ENCODE measurements at places on chromosomes 3 and 15. TPM values are rescaled to one million over a fixed set of nuclear protein-coding genes. Genes with fewer than 3 reads are reported as not detected.

PLSCR5 gene
- total RNA-seq = not detected

GCSAM gene
- total RNA-seq = not detected

GBE1 gene
- 70.5 TPM for total RNA-seq

IL5RA gene
- total RNA-seq = not detected

ADCY5 gene
- total RNA-seq = 0.17 TPM

MASP1 gene
- 2.3 TPM for total RNA-seq

DNA sequence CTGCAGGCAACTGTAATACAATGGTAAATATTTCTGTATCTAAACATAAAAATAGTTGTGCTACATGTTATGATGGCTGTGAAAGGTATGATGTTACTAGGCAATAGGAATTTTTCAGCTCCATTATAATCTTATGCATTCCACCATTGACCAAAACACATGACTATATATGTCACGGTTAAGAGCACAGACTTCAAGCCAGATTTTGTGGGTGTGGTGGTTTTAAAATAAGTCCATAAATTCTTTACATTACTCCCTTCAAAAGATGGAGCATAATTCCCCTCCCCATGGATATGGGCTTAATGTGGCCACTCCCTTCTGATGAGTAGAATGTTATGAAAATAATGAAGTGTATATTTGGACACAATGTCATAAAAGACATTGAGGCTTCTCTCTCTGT lies 88.4 kb upstream of the TBC1D5 start:
- no peak for DNase-seq

DNA sequence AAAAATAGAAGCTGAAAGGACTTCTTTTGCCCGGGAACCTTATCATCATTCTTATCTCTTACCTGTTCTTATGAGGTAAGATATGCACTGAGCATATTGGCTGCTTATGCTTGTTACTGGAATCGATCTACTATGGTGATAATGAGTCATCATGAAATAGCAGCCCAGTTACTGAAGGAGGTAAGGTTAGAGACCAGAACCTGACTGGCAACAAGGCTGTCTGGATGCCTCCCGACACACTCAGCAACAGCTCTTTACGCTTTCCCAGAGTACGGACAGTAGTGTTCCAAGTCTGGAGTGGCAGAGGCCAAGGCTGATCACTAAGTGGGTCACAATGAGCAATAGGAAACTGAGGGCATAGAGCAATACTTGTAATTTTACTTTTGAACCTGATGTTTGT lies 314.1 kb downstream of the NLGN1 start:
- no peak for DNase-seq

DNA sequence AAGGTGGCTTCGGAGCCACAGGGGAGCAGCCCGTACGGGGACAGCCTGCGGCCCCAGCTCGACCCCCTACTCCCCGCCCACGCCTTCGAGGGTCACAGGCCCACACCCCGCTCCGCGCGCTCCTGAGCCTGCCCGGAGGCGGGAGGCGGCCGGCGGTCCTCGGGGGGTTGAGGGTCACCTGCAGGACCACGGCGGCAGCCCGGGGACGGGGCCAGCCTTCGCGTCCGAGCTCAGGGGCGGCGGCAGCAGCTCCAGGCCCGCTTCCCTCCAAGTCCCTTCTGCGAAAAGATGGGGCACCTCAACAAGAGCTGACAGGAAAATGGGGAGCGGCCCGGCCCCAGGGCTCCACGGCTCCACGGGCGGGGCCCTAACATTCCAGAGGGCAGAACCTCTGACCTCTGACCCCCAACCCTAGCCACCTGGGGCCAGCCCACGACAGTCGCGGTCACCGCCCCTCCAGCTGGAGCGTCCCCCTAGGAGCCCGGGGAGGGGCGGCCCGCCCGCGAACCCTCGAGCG lies 428 bp downstream of the LYSMD4 start:
- peak; percentile 22 for DNase-seq

DNA sequence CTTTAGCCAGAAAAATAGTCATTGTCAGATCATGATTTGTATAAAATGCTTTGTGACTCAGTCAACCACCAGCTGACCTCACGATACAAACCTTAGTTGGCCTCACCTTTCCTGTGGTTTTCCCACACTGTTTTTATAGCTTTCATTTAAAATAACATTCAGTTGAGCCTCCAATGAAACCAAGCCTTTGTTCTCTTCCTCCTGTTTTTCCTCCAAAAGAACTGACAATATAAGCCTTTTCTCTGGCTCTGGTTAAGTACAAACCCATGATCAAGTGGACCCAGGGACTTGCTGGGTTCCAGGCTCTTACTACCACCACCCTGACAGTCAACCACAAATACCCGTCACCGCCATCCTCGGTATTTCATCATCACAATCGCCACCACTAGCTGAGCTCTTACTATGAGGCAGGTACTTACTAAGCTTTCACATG lies 81.7 kb downstream of the TAMM41 start:
- DNase-seq = peak; percentile 82
